ENCODE measurements at places on chromosomes 11 and 22.

DNA sequence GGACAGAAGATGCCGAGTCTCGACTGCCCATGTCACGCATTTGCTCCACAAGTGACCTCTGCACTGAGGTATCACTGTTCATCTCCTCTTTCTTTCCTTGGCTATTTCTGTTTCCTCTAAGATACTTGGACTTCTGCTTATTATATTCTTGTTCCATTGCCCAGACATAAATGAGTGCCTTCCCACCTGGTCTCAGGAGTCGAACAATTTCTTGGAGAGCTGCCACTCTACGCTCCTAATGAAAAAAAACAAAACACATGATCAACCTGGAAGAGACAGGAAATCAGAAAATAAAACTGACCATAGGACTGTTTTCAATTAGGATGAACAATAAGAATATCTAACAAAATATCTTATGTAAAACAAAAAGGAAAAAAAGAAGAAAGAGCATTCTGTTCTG is 47.4 kb upstream of the CWF19L2 start:
- no peak for DNase-seq
- no peaks in the 10 kb centered on the region for H3K4me1 ChIP-seq
- H3K4me3 ChIP-seq, result no peak overlapping the region
- peaks cover 26% of the 10 kb centered on the region for H3K36me3 ChIP-seq

GRCh38 chr22:25420471-25420924 is 144.0 kb upstream of the GRK3 start:
- no peak for DNase-seq
- H3K27ac ChIP-seq, result no peak overlapping the region
- H3K4me1 ChIP-seq, result peaks cover 10% of the 10 kb centered on the region
- no peaks in the 10 kb centered on the region for H3K36me3 ChIP-seq
- no peaks in the 10 kb centered on the region for H3K27me3 ChIP-seq

DNA sequence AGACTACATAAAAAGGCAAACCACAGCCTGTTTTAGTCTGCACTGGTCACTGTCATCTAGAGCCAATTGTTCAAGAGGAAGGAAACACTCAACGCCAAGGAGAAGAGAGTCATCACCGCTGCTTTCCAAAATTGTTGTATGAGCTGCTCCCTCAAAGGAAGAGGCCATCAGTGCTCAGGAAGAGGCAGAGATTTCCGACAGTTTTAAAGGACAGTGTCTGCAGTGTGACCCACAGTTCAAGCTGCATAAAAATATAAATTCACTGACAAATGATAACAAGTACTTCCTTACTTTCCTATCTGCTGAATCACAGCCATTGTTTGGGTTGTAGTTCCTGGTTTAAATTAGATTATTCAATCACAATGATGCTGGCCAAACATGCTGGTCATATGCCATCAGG is 16.4 kb downstream of the PRCP start:
- H3K4me1 ChIP-seq, result no peaks in the 10 kb centered on the region
- H3K4me3 ChIP-seq, result no peak overlapping the region
- no peaks in the 10 kb centered on the region for H3K36me3 ChIP-seq
- H3K27ac ChIP-seq, result no peak overlapping the region

GRCh38 chr22:34115722-34116121 is 195.4 kb upstream of the LARGE1 start:
- H3K27ac ChIP-seq, result no peak overlapping the region
- no peaks in the 10 kb centered on the region for H3K27me3 ChIP-seq
- H3K4me3 ChIP-seq, result no peak overlapping the region
- H3K4me1 ChIP-seq, result no peaks in the 10 kb centered on the region
- no peak for DNase-seq
